Sigmoid colon (tissue), 7 donors: ENCODE measurements at places on chromosomes 1 and 21. TPM values are rescaled to one million over a fixed set of nuclear protein-coding genes. Genes with fewer than 3 reads are reported as not detected.

The BGLAP gene
- 3.9 TPM for total RNA-seq

The OPRD1 gene
- under 0.01 TPM for total RNA-seq

The TMED5 gene
- total RNA-seq = 41.0 TPM

GRCh38 chr1:225697428-225697827, 44.5 kb upstream of the ENAH start:
- DNase-seq = peak; percentile 28

DNA sequence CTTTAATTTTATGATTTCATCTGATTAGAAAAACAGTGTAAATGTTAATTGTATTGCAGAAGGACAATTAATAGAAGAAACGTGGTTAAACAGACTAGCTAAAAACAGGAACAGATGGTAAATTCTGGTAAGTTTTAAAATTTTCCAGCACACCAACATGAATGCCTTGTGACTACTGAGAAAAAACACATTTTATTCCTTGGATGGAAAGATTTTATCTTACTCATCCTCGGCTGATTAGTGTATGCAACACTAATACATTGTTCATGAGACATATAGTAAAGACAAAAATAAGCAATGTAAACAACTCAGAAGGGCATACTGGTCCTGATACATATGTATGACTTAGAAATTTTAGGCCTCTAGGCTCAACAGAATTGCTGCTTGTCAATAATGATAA, 4.9 kb upstream of the AK5 start:
- DNase-seq = no peak

DNA sequence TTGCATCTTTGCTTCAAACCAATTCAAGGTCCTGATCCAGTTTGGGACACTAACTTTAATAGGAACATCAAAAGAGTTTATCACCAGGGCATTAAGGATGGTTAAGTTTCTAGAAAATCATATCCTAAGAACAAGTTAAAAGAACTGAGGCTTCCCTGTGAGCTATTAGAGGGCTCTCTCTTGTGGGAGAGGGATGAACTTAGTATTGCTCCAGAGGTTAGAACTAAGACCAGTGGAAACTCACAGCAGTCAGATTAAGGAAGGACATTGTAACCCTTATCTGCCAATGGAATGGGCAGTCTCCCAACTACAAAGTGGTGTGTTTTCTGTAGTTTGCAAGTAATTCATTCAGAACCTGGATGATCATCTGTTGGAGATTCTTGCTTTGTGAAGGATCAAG, 36.8 kb downstream of the UBE2U start:
- no peak for DNase-seq

DNA sequence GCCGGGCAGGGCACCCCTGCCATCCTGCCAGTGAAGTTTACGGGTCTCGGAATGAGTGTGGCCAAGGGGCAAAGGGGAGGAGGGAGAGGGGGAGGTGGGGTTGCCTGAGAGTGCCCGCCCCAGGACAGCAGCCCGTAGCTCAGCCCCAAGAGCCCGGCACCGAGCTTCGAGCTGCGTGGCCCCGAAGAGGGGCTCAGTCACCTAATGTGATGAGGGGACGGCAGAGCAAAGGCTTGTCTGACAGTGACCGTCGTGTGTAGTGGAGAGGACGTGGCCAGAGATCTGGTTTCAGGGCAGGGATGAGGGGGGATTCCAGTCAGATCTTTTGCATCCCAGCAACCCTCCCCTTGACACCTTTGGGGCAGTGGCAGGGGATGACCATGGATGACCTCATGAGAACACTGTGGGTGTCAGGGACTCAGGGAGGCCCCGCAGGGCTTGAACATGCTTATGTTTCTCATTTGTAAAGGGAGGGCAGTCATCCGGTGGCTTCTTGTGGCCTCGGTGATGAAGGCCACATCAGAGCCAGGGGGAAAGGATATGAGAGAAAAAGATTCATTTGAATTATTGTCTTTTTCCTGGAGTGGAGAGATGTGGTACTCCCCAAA, 1.1 kb upstream of the TRPM2 start:
- DNase-seq = no peak
